Activated T-helper 9 cell treated with anti-CD3 and anti-CD28 coated beads, Interleukin-2, amount 50 U/mL, for 16 hours (primary cell): ENCODE measurements at places on chromosomes 4 and X.

DNA sequence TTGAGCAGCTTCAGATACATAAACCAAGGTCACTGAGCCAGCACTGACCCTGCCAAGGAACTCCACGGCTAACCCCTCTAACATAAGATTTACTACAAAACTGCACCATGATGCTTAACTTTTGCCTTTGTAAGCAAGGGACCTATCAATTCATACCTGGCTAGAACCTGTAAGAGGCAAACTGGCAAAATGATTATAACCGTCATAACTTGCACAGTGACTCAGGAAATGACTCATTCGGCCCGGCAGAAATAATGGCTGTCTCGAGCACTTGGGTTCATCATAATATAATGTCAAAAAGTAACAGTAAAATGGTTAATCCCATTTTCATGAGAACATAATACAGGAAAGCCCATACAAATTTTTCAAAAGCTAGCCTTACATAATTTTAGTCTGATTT is 17.2 kb downstream of the RASGEF1B start:
- DNase-seq, result no peak

DNA sequence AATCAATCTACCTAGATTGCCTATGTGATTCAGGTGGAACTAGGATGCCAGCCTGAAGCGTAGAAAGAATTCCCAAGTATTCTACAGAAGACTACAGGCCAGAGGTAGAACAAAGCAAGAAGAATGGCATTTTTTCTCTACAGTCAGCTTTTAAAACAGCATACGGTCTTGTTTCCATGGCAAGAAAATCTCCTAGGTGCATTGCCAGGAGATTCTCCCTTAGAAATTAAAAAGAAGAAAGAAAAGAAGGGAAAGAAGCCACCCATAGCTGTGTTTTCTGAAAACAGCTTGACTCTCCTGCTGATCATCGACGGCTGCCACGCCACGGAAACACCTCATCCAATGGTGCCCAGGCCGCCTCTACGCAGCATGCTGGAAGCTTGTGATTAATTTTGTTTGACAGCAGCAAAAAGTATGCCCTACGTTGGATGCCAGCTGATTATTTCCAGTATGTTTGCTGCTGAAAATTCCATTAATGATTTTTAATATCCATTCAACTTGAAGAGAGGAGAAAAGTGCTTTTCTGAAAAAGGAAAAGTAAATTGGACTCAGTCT is 24.1 kb downstream of the ANK2 start:
- no peak for DNase-seq

DNA sequence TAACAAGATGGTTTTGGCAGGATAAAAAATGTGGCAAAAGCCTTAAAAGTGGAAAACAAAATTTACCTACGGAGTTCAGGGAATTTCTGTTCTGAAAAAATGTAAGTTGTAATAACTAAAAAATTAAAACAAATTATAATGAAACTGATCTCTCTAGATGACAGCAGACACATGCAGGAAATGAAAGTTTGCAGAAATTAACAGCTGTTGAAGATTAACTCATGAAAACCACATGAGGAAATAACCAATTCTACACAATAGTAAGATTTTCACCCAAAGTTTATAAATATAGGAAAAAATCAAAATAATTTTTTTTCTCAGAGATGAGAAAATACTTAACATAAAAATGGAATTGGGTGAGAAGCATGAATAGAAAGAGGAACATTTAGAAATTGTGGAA is 47.5 kb upstream of the UGT2B15 start:
- no peak for DNase-seq

GRCh38 chr4:80322716-80323115 is 12.8 kb upstream of the CFAP299 start:
- no peak for DNase-seq

DNA sequence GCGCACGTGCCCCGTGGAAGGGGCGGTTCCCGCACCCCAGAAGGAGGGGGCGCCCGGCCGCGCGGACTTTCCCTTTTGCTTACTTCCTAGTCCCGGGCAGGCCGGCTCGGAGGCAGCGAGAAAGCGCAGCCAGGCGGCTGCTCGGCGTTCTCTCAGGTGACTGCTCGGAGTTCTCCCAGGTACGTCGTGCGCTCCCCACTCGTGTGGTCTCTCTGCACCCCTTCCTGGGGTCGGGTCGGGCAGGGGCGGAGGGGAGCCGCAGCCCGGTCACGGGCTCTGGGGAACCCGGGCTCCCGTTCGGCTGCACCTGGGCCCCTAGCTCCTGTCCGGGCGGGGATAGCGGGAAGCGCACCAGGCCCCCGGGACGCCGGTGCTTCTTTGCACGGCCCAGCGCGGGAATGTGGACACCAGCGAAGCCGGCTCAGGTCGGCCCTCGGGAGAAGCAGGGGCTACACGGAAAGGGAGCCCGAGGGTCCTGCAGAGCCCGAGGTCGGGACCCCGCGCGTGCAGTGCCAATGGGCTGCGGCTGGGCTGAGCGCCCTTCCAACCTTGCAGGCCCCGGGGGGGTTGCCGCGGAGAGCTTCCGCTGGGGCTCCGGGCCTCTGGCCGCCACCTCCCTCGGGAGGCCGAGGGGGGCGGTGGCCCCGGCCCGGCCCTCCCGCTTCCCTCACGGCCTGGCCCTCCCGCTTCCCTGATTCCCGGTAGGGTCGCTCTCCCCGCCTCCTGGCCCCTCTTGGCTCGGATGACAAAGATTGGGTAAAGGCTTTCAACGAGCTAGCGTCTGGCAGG is at the start of gene TLR2:
Gene TLR2, plus strand, starts transcription at position 99 of the 789 bp plus-strand sequence. CDS start 18,628 bp downstream, outside the sequence.
- DNase-seq, result peak; percentile 56

DNA sequence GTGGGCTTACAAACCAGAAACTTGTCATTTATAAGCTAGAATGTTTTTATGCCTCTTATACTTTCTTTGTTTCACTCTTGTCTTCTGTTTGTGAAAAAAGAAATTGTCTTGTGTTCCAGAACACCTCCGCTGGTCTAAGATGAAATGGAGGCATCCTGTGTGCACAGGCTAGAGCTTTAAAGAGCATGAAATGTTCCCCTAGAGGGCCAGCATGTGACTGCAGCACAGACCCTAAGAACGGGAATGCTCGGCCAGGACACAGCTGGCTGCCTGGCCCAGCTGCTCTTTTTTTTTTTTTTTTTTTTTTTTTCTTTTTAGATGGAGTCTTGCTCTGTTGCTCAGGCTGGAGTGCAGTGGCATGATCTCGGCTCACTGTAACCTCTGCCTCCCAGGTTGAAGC is 33.6 kb downstream of the SETD7 start:
- DNase-seq, result no peak

GRCh38 chrX:20309806-20310205 is 43.1 kb upstream of the RPS6KA3 start:
- no peak for DNase-seq

GRCh38 chrX:22134681-22135080 is 102.6 kb downstream of the PHEX start:
- no peak for DNase-seq

DNA sequence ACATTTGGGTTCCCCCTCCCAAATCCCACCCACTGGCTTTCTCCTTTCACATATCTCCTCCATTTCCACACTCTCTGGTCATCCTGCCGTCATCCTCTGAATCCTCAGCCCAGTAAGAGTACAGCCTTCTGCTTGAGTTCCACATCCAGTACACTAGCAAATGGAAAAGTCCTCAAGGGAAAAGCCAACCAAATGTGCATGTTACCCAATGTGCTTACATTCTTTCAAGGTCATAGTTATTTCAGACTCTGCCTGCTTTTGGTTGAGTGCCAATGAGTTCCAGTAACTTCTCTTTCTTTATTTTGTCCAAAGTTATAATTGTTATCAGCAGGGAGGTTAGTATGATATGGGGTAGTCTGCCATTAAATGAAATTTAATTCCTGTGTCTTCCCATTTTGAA is 78.1 kb downstream of the SRPX start:
- DNase-seq, result no peak

DNA sequence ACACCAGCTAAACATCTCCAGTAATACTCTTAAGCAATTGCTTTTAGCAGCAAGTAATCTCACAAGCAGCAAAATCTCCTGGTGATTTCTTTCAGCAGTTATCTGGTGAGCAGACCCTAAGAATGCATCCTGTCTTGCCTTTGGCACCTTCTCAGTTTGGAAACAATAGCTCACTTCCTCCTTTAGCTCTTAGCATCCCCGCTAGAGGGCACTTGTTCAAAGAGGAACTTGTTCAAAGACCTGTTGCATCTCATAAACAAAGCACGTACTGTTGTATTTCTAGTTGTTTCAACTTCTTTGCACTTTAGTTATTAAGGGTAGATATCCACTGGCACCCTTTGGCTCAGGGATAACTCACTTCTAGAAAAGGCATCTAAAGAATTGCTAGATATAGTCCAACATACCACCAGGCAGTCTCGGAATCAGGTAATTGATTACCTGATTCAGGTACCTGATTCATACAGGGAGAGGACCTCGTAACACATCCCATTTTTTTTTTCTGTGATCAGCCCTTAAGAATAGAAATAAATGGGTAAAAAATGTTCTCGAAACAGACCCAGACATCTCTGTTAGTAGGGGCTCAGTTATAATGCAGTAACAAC is 81.9 kb upstream of the QRFPR start:
- no peak for DNase-seq
